Naive thymus-derived CD4-positive, alpha-beta T cell (primary cell): ENCODE measurements at places on chromosomes 2 and 18.
A peak's percentile ranks its signal among the peaks of the same experiment; 100 is the strongest.

DNA sequence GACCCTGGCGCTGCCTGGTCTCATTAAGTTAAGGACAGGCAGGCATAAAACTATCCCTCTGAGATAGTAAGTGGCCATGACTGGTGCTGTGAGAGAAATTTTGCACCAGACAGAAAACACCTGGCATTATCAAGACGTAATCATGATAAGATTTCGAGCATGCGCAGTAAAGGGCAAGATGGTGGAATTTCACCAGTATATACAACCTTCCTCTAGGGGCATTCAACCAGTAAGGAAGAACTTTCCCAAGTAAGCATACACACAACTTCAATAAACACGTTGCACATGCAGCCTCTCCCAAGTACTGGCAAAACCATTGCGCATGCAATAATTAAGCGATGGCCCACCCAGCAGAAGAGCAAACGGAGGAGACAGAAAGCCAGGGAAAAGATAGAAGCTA lies 1376.4 kb upstream of the CRIM1 start:
- DNase-seq = no peak

DNA sequence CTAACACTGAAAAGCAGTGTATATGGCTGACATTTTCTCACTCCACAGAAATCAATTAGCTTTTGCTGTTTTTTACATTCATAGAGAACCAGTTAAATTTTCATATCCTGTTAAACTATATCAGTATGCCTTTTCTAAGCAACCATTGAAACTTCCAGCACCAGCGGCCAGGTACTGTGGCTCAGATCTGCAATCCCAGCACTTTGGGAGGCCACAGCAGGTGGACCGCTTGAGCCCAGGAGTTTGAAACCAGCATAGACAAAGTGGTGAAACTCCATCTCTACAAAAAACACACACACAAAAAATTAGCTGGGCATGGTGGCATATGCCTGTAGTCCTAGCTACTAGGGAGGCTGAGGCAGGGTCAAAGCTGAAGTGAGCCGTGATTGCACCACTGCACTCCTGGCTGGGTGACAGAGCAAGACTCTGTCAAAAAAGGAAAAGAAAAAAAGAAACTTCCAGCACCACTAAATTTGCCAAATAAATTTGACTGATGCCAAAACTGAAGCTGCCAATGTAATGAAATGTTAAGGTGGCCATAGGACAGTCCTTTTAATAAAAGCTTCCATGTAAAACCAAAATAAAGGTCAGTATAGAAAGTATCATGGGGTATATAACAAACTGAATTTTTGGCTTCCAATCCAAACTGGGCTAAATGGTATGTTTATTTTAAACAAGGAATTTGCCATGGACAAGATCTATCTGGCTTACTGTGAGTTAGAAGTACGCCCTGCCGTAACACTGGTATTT lies 3.5 kb downstream of the SFT2D3 start:
- no peak for DNase-seq

DNA sequence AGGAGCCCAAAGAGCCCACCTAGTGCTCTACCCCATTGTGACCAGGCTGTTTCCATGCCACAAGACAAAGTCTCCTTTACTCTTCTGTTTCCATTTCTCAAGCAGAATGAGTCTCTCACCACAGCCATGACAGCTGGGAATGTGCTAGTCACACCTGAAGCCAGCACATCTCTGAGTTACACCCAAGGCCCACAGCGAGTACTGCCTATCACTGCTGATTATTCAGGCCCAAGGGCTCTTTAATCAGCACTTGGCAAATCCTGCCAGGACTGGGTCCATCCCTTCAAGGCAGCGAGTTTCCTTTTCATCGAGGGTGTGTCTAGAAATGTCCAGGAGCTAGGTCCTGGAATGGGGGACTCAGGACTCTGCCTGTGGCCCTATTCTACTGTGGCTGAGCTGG lies 14.6 kb upstream of the PPP1R1C start:
- no peak for DNase-seq

DNA sequence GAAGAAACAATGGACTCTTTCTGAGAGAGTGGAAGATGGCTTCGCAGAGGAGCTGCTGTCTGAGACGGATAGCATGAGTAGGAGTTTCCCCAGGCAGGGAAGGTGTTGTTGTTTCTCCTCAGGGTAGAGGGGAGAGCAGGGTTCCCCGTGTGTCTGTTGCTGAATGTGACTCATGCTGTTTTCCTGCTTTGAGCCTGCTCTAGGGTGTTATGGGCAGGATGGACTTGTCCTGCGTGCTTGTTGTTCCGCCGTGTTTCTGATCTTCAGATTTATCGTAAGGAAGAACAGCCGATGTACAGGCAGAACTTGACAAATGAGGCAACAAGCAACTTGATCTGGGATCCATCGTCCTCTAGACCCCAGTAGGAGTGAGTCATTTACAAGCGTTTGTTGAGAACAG lies 19.7 kb upstream of the MYCN start:
- no peak for DNase-seq

DNA sequence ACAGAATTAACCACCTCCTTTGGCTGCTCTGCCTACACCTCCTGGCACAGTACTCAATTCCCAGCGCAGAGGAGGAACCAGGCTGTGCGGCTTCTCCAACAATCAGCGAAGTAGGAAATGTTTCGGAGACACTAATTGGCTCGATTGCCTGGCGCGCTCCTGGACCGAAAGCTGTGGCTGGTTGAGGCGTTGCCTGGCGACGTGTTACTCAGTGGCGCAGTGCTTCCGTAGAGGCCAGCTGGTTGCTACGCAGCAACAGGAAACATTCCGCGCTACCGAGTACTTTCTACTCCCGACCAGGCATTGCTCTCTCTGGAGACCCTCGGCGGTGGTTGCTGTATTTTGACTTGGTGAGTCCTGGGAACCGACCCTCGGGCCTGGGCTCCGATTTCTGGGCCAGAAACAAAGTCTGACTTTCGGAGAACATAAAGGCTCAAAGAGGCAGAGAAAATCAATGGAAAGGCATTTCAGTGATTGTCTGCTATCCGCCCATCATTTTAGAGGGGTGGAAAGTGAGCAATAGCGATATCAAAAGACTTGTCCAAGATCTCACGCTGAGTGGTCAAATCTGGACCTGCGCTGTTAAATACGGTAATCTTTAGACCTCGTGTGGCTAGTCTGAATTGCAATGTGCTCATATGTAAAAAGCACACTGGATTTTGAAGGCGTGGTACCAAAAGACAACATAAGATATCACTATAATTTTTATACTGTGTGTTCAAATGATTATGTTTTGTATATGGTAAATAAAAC lies at the start of gene DNAH6:
Gene DNAH6, plus strand, starts transcription at position 265 of the 753 bp plus-strand sequence. CDS start 1,329 bp downstream, outside the sequence.
- peak; percentile 85 for DNase-seq

DNA sequence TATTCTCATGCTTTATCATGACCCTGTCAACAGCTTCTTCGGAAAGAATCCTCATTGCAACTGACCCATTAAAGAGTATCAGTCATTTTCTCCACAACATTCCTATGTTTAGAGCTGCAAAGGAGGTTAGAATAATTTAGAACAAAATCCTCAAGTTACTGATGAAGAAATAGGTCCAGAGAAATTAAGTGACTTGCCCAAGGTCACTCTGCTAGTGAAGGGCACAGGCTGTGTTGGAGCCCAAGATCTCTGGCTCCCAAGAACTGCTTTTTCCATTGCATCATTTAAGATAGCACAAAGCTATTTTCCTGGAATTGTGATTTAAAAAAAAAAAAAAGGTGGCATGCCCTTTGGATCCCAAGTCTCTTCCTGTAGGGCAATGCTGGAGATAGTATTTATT lies 9.6 kb downstream of the IRS1 start:
- no peak for DNase-seq

DNA sequence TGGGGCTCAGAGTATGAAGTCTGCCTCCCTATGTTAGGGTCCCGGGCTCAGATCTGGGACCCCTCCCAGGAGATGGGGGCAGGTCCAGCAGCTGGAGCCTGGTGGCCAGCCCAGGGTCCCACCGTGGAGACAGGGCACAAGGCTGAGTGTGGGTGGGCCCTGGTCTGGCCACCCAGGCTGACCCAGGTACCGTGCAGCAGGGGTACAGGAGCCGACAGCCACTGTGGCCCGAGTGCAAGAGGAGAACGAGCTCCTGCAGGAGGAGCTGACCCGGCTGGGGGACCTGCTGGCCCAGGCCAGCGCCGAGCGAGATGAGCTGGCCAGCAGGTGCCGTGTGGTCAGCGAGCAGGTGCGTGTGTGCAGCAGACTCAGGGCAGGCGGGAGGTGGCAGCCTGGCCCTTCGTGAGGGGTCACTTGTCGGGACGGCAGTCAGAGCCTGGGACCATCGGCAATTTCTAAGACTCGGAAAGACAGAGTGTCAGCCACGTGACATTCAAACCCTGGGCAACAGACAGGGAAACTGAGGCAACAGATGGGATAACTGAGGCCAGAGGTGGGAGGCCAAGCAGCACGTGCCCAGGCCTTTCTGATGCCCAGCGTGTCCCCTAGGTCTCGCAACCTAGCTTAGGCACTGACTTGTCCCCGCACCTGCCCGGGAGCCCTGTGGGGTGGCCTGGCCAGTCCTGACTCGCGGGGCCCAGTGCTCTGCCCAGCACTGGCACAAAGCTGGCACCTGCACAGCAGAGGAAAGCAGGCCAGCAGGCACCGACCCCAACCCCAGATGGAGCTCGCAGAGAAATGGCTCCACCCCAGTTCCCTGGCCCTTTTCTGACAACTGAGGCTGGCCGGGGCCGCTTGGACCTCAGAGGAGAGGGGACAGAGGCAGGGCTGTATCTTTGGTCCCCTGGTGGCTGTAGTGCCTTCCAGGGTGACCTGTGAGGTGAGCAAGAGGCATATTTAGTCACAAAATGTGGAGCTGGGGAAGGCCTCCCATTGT lies 13.9 kb downstream of the CROCC2 start:
- DNase-seq = peak; percentile 4

DNA sequence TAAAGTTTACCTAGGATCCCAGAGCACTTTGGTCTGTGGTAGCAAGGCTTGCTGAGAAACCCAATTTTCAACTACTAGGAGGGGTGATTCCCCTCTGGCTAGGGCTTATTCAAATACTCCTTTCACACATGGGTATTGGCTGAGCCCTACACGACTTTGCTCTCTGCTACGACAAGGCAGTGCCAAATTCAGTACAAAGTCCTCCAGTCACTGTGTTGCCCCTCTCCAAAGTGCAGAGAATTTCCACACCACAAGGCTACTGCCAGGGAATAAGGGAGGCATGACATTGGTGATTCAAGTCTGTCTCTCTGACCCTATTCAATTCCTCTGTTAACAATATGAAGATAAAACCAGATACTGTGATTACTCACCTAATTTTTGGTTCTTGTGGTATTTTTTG lies 38.9 kb downstream of the SYT4 start:
- DNase-seq = no peak

DNA sequence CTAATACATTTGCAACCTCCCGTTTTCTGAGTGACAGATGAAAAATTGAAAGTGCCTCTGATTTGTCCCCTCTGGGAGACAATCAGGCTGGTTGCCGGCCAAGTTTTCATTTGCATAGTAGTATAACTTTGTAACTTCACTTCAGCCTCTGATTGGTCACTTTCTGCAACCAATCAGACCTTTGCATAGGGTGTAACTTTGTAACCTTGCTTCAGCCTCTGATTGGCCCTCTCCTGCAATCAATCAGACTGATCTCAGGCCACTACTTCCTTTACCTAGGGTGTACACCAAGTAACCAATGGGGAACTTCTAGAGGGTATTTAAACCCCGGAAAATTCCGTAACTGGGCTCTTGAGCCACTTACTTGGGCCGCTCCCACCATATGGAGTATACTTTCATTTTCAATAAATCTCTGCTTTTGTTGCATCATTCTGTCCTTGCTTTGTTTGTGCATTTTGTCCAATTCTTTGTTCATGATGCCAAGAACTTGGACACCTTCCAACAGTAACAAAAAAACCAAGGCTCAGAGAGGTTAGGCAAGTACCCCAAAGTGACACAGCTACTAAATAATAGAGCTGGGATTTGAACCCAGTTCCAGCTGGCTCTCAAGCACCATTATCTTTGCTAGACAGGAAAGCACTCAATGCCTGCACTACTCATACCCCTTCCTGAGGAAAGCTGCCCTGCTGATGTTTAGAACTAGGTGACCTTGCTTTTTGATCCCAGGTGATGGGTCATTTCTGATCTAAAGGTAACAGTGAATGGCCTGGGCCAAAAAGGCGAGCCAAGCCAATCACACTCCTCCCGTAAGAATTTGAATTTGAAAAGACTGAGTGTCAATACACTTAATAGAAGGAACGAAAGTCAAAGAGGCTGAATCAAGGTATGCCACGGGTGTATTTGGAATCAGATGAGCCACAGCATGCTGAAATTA lies 10.9 kb upstream of the MYOM1 start:
- DNase-seq = no peak

GRCh38 chr2:98308068-98308467 lies 38.2 kb upstream of the CNGA3 start:
- no peak for DNase-seq

- DNase-seq = no peak
These were observed at the start of gene LRRFIP1 for GRCh38 chr2:237627441-237628246. Gene LRRFIP1, plus strand, starts transcription at chr2:237627587. Its CDS starts 58 bp downstream, at chr2:237627645.

- no peak for DNase-seq
These were observed 43.6 kb downstream of the VPS54 start for GRCh38 chr2:63975437-63976124.

DNA sequence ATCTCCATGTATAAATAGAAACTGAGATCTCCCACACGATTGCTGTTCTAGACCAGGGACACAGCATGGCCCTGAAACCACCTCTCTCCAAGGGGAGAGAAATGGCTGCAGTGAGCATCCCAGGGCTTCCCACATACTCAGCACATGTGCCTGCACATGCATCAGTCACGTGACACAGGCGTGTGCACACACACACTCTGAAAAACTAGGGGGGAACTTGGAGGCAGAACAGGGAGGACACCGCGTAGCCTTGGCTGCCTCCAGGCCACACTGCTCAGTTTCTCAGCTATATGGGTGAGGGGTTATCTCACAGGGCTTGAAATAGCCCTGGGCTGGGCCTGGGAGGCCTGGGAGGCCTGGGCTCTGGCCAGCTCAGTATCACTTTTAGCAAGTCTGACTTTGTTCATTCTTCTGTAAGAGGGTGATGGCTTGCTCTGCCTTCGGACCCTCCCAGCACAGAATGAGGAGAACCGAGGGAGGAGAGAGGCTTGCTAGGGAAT lies 66.9 kb downstream of the EMX1 start:
- DNase-seq = no peak

DNA sequence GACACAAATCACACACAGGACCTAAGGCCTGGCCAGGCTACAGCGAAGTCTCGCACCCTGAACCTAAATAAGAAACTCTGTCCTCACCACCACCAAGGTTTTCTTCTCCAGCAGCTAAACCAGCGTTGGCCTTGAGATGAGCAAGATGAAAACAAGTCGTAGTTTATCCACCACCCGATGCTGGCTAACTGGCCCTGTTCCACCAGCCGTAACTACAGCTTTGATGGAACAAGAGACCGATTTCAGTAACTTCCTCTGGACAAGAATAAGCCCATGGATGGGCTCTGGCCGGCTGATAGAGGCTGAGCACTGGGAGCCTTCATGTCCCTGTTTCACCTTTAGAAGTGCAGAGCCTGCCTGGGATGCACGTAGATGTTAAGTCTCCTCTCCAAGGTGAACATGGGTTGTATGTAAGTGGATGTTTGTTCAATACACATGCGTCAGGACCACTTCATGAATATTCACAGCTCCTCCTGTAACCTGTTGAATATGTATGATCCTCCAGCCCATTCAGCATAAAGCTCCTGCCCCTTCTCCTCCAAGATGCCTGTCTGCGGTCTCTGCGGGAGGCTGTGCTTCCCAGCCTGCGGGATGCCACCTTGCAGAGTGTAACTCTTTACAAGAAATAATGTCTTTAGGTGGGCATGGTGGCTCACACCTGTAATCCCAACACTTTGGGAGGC lies 24.2 kb downstream of the ADI1 start:
- no peak for DNase-seq
